ENCODE measurements at places on chromosomes 6 and 20.

GRCh38 chr20:63343460-63344445 lies 17.4 kb downstream of the CHRNA4 start:
- DNase-seq = no peak

GRCh38 chr6:107668743-107669474 lies 155.2 kb downstream of the SCML4 start:
- no peak for DNase-seq

GRCh38 chr20:1274485-1275311 lies 8.6 kb downstream of the SNPH start:
- DNase-seq = no peak

- no peak for DNase-seq
Measured at GRCh38 chr6:26312096-26312463, 52.9 kb upstream of the BTN3A2 start.

DNA sequence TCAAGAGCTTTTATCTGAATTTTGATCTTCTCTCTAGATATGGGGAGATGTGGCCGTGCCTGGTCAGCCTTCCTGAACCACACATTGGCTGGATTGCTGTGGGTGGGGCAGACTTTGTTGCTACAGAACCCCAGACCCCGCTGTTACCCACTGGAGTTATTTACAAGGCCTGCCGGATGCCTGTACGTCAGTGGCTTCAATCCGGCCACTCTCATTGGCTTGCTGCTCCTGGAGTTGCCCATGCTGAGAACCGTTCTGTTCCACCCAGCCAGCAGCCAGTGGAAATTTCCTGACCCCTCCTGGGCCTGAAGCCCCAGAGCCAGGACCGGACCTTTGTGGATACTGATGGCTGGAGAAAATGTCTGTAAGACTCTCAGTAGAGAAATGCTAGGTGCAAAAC lies 101.9 kb downstream of the TFAP2C start:
- DNase-seq = no peak

DNA sequence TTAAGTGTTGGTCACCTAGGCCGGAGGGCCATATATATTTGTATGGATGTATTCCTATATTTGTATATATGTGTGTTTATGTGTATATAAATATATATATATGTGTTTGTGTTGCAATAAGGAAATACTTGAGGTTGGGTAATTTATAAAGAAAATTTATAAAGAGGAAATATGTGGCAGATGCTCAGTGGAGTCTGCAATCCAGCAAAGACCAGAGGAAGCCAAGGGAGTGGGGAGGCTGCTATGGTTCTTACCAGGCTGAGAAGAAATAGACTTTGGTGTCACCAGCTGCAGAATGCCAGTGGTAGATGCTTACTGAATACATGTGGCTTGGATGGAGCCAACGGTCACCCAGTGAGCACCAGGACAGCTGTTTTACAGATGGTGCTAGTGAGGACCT lies 97.4 kb upstream of the ELOVL5 start:
- DNase-seq = no peak

DNA sequence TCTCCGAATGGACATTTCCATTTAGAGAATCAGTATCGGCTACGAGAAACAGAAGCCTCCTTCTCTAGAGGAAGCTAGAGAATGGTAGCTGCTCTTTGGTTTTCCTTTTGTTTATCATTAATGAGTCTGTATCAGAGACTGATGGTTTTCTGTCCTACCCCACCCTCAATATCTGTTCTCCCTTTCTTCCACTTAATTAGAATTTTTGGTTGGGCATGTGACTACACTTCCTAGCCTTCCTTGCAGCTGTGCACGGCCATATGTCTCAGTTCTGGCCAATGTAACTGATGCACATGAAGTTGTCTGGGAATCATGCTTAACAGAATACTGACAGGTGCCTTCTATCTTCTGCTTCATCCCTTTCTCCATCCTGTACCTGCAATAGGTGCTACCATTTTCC lies 19.0 kb downstream of the RNF24 start:
- DNase-seq = no peak

DNA sequence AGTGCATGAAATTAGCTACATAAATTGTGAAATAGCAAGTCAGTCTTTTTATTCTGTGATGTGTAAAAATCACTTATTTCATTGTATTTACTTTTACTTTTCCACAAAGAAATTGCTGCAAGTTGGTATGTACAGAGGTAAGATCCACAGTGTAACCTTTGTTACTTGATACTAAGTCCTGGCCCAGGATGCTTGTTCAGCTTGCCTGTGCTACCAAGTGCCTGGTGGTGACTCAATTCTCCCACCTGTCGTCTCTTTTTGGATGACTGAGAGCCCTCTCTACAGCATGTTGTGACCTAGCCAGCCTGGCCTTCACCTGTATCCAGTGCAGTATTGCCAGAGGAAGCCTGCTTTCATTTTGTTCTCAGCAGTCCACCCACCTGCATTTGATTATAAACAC lies 54.9 kb downstream of the ANKRD6 start:
- no peak for DNase-seq

DNA sequence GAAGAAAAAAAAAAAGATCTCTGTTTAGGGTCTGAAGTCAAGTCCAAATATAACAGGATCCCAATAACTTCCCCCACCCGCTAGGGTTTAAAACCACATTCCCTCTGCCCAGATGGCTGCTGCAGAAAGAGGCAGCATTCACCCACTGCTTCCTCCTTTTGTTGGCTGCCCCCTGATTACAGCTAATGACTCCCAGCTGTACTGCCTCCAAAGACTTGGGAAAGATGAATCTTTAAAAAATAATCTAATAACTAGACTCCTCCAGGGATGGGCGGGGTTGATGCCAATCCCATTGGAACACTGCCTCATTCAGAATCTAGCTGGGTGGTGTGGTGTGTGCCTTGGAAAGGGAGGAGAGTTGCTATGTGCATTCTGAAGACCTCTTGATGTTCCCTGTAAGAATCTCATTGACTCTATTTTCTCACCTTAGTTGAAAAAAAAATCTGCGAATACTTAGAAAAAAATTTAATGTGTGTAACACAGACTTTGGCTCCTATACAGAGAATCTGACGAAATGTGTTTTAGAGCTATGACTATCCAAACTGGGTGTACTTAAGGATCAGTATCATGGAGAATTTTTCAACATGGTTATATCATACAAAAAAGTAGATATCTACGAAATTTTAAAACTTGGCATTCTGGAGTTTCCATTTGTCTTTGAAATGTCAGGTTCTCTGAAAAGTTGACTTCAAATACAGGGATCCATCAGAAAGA lies 174.0 kb downstream of the RNF144B start:
- DNase-seq = no peak

DNA sequence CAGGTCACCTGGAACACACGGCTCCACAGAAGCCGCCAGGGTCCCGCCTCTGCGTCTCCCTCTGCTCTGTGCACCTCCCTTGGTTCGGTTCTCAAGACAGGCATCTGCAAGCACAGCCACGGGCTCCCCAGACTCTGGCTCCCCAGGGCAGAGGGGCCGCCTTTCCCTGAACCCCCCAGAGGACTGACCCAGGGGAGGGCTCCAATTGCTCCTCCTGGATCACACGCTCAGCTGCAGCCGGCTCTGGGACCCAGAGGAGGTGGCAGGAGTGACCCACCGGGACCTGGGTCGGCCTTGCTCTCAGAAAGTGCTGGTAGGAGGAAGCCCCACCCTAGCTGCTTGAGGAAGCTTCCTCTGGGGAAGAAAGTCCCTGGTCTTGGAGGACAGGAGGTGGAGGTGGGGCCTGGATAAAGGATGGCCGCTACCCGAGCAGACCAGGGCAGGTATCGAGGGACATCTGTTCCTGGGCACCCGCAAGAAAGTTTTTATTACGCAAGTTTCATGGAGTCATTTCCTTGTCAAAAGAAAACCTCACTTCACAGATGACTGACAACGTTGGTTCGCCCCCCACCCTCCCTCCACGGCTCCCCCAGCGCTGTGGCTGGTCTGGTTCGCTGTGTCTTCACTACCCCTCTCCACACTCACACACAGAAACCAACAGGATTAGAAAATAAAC lies 103.9 kb upstream of the AFDN start:
- no peak for DNase-seq

GRCh38 chr6:80336911-80337310 lies 230.4 kb downstream of the BCKDHB start:
- DNase-seq = no peak

DNA sequence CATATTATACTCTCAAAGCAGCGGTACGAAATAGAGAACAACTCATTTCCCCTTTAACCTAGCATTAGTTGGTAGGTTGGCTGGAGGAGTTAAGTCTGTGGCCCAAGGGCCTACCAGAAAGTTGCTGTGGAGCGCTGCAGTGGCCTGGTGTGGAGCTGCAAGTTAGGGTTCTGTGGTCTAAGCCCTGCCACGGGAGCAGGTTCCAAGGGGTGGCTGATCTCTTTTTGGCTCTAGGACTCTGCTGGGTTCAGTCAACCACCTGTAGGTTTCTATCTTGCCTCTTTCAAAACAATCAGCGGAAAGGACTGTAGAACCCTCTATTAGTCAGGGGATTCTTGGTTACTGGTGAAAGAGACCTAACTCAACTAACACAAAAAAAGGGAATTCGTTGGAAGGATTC lies 54.5 kb upstream of the TULP4 start:
- DNase-seq = no peak

DNA sequence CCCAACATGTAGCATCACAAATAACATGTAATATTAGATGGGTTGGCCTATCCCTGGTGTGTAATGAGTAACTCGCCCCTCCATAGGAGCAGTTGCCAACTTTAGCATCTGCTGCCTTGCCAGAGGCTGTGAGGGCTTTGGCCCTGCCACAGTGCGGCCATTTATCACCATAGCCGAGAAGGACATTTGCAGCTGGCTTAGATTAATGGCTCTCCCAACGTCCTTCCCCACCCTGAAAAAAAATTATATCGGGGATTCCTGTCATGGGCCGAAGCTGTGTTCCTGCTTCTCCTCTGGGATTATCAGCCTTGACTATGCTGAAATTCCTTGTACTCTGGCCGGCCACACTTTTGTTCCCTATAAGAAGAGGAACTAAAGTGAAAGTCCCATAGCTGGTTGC lies 7.6 kb upstream of the ADIG start:
- DNase-seq = no peak

- DNase-seq = no peak
Measured at GRCh38 chr6:166955121-166955864, 1.1 kb downstream of the RNASET2 start.

DNA sequence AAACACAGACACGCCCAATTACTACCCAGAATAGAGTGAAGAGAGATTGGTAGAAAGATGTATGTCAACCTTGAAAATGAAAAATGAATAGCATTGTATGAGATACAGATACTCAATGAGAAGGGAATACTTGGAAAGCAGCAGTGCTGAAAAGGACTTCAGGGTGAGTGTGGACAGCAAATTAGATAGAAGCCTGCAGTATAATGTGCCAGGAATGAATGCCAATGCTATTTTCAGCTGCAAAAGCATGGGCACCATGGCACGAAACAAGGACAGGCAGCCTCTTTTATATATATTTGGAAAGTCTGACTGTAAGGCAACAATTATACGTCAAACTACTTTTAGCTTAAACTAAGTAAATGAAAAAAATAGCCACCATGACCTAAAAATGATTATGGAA lies 118.2 kb downstream of the PTCHD4 start:
- DNase-seq = no peak

- no peak for DNase-seq
Measured at GRCh38 chr6:142118925-142119324, 13.8 kb upstream of the GJE1 start.

DNA sequence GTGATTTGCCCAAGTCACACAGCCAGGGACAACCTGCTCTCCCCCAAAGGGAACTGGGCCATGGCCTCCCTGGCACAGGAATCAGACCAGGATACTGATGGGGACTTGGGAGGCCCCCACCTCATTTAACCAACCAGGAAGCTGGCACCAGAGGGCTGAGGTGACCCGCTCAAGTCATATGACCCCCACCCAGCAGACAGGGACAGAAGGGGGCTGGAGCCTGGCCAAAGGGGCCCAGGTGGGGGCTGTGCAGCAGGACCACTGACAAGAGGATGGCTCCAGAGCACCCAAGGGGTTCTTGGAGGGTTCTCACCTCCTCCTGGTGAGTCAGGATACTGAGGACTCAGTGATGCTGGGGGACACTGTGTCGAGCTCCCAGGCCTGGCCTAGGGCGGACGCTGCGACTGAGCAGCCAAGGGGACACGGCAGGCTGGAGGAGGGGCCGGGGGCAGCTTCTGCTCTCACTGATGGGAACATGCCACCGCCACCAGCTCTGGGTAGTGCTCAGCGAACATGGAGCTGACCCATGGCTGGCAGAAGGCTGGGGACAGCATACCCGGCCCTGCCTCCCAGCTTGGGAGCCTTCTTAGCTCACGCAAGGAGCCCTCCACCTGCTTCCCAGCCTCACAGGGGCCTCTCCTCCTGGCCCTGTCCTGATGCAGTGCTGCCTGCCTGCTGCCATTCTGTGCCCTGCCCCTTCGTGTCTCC lies 1.2 kb downstream of the CST7 start:
- DNase-seq = no peak

DNA sequence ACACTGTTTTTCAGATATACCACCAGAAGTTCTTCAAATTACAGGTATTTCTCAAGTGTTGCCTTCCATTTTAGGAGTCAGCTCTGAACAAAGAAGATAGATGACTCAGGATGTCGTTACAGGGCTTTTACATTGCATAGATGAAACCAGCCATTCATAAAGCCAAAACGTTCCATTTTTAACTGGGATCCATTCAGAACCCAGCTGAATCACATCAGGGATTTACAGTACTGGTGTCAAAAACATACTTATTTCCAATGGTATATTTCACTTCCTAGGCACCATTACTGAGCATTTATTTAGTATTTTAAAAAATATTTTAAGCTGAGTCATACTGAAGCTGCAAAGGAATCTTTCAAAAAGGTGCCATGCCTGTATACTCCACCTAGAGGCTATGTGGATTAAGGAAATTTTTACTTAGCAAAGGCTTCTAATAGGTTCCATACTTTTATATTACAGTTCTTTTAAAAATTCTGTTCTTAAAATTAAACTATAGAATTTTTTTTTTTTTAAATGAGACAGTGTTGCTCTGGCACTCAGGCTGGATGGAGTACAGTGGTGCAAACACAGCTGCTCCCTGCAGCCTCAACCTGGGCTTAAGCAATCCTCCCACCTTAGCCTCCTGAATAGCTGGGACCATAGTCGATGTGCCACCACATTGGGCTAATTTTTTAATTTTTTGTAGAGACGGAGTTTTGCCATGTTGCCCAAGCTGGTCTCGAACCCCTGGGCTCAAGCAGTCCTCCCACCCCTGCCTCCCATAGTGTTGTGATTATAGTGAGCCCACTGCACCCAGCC lies 2.6 kb downstream of the ASF1A start:
- no peak for DNase-seq

- DNase-seq = no peak
Measured at GRCh38 chr20:46177768-46178167, 59.7 kb downstream of the CD40 start.

- DNase-seq = no peak
Measured at GRCh38 chr6:84815896-84816735, 51.7 kb upstream of the TBX18 start.

DNA sequence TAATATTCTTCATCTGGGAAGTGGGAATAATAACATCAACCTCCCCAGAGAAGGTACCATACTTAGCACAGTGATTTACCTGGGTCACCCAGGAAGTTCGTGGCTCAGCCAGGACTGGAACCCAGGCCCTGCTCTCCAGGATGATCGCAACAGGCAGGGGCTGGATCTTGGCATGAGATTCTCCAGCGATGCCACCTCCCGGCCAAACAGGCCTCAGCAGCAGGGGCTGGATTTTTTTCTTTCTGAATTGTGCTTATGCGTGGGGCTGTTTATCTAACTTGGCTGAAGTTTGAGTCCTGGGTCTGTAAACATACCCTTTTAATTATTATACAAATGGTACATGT lies 129.5 kb upstream of the PTPN1 start:
- DNase-seq = no peak

- no peak for DNase-seq
Measured at GRCh38 chr6:116530436-116530835, 15.0 kb downstream of the TRAPPC3L start.

GRCh38 chr6:105791179-105791578 lies 295.0 kb upstream of the PRDM1 start:
- no peak for DNase-seq

Measured in activated CD4-positive, alpha-beta T cell treated with anti-CD3 and anti-CD28 coated beads, Interleukin-2, amount 50 U/mL, for 1 hour (primary cell).